ENCODE measurements at places on chromosomes 11 and 22.

- DNase-seq: no peak
Measured at GRCh38 chr22:20106205-20106848, 9.6 kb upstream of the RANBP1 start.

DNA sequence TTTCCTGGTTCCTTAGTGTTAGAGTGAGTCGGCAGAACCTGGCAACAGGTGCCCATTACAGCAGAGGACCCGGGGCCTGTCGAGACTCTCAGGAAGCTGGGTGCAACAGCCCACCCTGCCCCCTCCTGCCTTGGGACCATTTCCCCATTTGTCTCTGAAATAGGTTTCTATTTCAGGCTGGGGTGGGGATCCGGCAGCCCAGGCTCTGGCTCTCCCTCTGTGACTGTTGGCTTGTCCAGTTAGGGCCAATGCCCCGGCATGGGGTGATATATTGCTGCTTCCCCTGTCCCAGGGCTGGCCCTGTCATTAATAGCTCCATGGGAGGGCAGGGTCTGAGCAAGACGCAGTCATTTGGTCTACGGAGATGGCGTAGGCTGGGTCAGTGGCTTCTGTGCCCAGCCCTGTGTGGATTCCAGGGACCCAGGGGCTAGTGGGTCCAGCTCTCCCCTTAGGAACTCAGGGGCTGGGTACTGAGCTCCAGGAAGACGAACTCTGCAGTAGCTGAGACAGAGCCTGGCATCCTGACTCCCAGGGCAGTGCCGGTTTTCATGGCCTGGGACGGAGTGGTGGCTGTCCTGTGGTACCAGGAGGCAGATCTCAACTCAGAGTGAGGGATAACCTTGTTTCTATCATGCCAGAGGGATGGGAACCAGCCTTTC is 2.7 kb downstream of the P2RY6 start:
- DNase-seq: no peak

DNA sequence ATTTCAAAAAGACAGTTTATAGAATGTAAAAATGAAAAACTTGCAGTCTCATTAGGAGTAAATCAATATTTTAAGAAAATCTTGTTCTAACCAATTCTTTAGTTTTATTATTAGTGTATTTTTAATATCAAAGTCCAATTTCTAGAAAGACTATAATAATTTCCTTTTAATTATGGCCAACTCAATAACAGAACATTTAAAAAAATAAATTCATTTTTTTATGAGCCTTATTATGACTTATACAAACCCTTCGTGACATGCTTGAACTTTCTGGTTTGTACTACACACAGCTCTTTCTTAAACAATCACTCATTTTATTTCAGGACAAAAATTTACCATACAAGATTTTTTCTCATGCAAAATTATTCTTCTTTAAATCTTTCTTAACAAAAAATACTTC is 11.7 kb upstream of the MRGPRE start:
- no peak for DNase-seq

- no peak for DNase-seq
Measured at GRCh38 chr11:59575505-59575904, 40.1 kb downstream of the OSBP start.

DNA sequence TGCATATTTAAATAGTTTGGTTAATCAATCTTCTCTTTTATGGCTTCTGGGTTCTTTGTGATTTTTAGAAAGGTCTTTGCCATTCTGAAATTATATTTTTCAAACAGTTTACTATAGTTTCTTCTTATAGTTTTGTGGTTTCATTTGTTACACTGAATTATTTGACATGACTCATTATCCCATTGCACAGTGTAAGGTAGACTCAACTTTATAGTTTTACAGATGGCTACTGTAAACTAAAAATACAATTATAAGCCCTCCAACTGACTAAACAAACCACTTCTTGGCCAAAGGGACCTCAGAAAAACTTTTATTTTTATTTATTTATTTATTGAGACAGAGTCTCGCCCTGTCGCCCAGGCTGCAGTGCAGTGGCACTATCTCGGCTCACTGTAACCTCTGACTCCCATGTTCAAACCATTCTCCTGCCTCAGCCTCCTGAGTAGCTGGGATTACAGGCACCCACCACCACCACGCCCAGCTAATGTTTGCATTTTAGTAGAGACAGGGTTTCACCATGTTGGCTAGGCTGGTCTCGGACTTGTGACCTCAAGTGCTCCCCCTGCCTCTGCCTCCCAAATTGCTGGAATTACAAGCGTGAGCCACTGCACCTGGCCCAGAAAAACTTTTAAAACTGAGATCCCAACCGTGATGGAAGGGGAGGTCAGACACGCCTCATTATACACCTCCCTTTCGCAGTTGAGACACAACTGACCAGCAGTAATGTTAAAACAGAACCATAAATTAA is 14.1 kb upstream of the RAC2 start:
- no peak for DNase-seq

DNA sequence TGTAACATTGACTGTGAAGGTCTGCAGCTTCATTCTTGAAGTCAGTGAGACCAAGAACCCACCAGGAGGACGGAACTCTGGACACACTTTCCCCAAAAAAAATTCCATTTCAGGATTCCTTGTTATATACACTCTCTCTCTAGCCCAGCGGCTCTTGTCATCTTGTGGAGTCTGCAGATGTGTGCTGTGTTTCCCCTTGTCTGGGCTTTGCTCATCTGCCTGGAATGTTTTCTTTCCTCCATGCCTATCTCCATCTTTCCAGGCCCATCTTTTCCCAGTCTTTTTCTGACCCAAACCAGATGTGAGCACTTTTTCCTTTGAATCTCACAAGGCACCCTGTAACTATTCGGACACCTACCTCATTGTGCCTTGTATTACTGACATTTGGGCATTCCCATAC is 5.1 kb upstream of the DRG1 start:
- no peak for DNase-seq

- no peak for DNase-seq
Measured at GRCh38 chr11:13415201-13415600, 47.8 kb downstream of the BTBD10 start.
